NK-92 treated with Interleukin-12 subunit alpha and Interleukin-12 subunit beta, amount 100 ng/mL, for 24 hours (cell line): ENCODE measurements at places on chromosomes 16 and 17.
A peak's percentile ranks its signal among the peaks of the same experiment; 100 is the strongest.

GRCh38 chr17:79790805-79791734, 5.8 kb downstream of the CBX8 start:
- no peak for DNase-seq

GRCh38 chr17:3913531-3914311, 2.5 kb downstream of the P2RX1 start:
- DNase-seq = peak; percentile 7

- no peak for DNase-seq
Observed at GRCh38 chr17:5364696-5365095, 54.8 kb downstream of the NUP88 start.

GRCh38 chr17:68910789-68911431, 44.3 kb downstream of the ABCA8 start:
- no peak for DNase-seq

DNA sequence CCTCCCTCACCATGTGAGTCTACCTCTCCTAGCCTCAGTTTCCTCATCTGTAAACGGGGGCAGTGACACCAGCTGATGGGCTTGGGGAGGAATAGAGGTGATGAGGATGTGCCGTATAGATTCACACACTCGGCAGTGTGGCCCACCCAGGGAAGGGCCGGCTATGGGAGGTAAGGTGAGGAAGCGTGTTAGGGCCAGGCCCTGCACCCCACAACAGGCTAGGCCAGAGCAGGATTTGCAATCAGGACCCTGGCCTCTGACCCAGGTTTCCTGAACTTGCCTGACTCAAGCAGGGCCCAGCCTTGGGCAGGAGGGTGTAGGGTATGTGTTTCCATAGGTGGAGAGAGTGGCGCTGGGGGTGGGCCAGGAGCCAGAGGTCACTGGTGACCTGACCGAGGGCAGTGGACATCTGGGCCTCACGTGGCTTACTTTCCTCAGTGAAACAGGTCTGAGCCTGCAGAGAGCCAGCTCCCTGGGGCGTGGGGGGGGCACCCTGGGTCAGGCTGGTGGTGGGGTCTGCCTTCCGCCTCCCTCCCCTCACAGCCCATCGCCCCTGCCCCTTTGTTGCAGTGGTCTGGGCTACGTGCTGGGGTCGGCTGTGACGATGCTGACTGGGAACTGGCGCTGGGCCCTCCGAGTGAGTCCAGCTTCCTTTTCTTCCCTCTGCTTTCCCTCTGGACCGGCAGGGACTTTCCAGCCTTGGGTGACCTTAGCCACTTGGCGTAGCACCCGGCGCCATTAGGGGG, 12.8 kb downstream of the SPNS3 start:
- DNase-seq = no peak

DNA sequence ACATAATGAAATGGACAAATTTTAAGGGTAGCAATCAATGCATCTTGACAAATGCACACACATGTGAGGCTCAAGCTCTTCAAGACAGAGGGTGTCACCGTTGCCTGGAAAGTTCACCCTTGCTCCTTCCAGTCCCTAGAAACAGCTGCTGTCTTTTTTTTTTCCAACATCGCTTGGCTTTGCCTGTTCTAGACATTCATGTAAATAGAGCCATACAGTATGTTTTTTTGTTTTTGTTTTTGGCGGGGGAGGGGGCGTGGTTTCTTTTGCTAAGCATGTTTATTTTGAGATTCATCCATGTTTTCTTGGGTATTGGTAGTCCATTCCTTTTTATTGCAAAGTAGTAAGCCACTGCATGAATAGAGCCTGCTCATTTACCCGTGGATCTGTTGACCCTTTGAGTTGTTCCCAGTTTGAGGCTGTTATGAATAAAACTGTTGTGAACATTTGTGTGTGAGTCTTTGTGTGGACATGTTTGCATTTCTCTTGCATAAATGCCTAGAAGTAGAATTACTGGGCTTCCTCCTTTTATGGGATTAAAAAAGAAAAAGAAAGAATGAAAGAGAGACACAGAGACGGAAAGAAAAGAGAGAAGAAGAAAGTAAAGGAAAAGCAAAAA, 78.4 kb downstream of the NT5M start:
- DNase-seq = no peak

DNA sequence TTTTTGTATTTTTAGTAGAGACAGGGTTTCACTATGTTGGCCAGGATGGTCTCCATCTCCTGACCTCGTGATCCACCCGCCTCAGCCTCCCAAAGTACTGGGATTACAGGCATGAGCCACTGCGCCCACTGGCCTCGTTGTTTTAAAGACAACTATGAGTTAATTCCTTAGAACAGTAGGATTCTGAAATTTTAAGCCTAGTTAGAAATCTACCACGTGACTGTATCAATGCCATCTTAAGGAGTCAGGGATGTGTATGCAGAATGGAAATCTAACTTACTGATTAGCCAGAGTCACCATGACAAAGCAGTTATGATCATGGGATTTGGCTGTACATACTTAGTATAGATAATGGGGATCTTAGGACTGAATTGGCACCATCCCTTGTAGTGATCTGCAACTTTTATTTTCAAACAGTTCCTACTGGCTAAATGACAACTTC, 2.8 kb downstream of the CEP20 start:
- no peak for DNase-seq

DNA sequence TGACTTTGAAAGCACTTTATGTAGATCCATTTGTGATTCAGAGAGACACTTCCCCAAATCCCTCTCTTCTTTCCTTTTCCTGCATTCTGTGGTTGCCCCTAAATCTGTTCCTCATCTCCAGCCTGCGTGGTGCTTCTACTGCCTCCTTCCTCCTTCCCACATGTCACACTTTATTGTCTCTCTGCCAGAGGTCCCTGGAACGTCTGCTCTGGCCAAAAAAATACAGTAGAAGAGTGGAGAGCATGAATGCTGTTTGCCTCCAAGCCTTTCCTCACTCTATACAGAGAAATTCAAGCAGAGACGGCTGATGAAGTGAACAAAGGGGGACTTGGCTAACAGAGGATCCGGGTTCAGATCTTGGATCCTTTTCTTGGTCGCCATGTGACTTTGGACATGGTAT, 22.8 kb upstream of the IRX3 start:
- no peak for DNase-seq
